ENCODE measurements at places on chromosomes 1 and 21.

GRCh38 chr1:125119024-125119441 is 3934.3 kb downstream of the SRGAP2C start:
- DNase-seq, result no peak

- no peak for DNase-seq
Observed at GRCh38 chr1:162530307-162530987, 31.1 kb upstream of the UAP1 start.

DNA sequence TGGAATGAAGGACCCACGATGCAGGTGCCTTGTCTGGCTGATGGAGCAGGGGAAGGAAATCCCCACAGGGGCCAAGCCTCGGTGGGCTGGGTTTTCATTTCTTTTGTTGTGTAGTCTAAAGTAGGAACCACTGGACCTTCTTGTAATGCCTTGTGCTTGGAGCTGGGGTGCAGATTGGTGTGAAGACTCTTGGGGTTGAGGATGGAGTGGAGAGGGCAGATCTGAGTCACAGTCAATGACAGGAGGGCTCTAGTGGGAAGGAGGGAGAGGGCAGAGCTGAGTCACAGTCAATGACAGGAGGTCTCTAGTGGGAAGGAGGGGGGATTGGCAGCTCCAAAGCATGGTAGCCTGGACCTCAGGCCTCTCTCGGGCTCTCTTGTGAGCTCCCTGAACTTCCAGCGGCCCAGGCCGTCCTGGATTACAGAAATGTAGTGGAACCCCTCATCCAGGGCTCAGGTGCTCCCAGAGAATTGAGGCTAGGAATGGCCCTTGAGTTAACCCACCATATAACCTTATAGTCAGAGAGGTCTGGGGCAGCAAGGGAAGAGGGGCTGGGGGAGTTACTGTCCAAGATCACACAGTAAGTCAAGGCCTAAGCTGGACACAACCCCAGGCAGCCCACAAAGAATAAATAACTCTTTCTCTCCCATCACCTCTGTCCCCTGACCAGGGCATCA is 313.8 kb downstream of the MATN1 start:
- DNase-seq, result no peak

- no peak for DNase-seq
Observed at GRCh38 chr1:168243636-168244212, 17.9 kb downstream of the SFT2D2 start.

DNA sequence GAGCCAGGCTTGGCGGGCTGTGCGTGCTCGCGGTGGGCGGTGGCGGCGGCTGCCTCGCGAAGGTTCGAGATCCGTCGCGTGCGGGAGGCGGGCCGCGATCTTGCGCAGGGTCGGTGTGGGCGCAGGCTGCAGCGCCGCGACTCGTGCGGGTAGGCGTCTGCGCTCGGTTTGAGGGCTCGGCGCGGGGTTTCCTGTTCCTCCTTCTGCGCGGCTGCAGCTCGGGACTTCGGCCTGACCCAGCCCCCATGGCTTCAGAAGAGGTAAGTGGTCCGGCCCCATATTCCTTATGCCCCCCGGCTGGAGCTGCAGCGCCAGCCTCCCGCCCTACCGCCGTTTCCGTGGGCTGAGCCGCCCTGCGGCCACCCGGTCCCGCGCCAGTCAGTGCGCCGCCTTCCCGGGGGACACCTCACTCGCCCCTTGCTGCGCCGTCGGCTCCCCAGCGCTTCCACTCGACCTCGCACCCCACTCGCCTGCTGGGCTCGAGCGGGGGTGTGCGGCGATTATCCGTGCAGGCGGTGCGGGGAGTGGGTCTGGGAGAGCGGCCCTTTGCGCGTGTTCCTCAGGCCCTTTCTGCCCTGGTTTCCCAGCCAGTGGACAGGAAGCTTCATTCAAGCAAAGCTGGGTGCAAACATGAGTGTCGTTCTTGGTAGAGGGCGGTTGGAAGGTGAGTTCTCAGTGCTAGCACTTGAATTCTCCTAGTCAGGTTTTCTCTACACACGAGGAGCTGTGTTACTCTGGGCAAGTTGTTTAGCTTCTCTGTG is at the start of gene CACYBP:
CACYBP (plus strand) TSS at position 12 of the 761 bp plus-strand sequence; CDS start at position 246, 234 bp downstream.
- DNase-seq, result peak; percentile 52

All from ACHN (cell line).